ENCODE measurements at places on chromosomes 6 and 20.

- no peak for DNase-seq
Observed at GRCh38 chr6:9675122-9675521, 739.8 kb downstream of the TFAP2A start.

DNA sequence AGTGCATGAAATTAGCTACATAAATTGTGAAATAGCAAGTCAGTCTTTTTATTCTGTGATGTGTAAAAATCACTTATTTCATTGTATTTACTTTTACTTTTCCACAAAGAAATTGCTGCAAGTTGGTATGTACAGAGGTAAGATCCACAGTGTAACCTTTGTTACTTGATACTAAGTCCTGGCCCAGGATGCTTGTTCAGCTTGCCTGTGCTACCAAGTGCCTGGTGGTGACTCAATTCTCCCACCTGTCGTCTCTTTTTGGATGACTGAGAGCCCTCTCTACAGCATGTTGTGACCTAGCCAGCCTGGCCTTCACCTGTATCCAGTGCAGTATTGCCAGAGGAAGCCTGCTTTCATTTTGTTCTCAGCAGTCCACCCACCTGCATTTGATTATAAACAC is 54.9 kb downstream of the ANKRD6 start:
- DNase-seq = no peak

GRCh38 chr20:4134861-4135379 is 119.6 kb upstream of the RNF24 start:
- DNase-seq = no peak

DNA sequence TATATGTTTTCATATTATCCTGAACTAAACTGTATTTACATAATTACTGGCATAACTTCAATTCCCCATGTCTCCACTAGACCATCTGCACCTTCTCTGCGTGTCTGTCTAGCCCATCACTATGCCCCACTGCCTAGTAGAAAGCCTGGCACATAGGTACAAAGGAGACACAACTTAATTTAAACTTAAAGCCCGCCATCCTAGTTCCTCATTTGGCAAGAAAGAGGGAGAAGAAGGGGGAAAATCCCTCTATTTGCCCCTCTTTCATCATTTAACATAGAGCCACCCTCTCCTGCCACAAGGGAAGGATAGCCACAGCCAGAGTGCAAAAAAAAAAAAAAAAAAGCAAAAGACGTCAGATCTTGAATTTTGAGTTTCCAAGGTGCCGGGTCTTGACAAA is 1.8 kb downstream of the PKIG start:
- DNase-seq = no peak

GRCh38 chr6:95387845-95388244 is 189.5 kb upstream of the MANEA start:
- no peak for DNase-seq

DNA sequence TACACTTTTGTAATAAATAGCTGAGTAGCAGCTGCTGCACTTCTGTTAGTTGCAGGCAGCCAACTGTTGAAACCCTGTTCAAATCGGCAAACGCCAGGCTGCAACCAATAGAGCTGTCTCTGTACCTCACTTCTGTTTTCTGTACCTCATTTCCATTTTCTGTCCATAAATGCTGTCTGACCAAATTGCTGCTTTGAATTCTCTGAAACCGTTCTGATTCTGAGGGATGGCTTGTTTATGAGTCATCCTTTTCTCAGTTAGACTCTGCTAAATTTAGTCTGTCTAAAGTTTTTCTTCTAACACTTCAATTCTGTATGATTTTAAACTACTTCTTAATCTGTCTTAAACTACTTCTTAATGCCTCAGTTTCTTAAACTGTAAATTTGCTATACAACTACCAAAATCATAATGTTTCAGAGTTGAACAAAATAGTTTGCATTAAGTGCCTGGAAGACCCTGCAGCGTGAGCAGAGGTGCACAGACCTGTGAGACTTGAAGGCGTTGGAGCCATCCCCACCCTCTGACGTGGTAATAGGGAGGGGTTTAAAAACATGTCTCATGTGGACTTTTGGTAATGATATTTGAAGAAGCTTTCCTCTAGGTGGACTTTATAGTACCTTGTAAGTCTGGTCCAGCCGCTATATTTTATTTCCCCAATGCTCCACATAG is 9.6 kb downstream of the BTNL2 start:
- no peak for DNase-seq

DNA sequence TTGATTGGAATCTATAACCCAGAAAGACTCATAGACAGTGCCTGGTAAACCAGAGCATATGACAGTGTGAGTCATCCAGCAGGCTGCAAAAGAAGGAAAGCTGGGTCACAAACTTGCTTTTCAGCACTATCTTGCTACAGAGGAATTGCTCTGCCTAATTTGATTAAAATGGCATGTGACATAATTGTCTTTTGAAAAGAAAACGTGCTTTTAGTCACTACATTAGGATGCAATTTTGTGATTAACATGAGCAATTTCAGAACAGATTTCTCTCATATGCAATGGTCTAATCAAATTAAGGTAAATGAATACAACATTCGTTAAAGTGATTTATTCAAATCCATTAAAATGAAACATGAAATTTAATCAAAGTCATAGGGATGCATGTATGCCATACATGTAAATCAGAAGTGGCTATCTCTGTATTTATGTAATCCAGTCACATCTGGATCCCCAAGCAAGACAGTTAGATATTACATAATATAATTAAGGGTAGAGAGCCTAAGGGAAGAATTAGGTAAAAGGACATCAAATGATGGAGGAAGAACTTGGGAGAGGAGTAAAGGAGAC is 400.0 kb upstream of the HTR1E start:
- no peak for DNase-seq

- DNase-seq = peak; percentile 37
Observed at GRCh38 chr20:45470937-45471336, 1.4 kb downstream of the WFDC2 start.

DNA sequence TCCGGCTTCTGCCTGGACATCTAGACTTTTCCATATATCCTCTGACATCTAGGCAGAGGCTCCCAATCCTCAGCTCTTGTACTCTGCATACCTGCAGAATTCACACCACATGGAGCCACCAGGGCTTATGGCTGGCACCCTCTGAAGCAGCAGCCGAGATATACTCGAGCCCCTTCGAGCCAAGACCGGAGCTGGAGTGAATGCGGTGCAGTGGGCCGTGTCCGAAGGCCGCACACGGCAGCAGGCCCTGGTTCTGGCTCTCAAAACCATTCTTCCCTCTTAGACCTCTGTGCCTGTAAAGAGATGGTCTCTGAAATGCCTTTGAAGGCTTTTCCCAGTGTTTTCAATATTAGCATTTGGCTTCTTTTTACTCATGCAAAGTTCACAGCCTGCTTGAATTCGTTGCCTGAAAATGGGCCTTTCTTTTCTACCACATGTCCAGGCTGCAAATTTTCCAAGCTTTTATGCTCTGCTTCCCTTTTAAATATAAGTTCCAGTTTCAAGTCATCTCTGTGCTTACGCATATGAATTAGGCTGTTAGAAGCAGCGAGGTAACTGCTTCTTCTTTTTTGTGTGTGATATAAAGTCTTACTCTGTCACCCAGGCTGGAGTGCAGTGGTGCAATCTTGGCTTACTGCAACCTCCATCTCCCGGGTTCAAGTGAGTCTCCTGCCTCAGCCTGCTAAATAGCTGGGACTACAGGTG is 3.8 kb upstream of the SIRPB1 start:
- DNase-seq = no peak

DNA sequence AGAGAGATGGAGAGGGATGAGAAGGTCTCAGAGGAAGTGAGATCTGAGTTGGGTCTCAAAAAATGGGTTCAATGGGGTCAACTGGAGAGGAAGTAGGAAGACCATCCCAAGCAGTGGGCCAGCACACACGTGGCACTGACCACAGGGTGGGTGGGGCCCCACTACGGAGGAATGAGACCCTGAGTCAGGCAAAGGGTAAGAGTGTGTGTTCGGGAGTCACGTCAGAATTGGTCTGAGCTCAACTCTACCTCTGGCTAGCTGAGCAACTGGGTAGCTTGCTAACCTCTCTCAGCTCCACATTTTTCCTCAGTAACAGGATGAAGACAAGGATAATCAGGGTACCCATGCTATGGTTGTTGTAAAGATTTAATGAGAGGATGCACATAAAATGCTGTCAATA is 79.0 kb downstream of the TRERF1 start:
- DNase-seq = no peak

- no peak for DNase-seq
Observed at GRCh38 chr20:48722737-48723191, 105.0 kb downstream of the PREX1 start.
